ENCODE measurements at places on chromosomes 7 and 10. TPM values are rescaled to one million over a fixed set of nuclear protein-coding genes. Genes with fewer than 3 reads are reported as not detected.
A peak's percentile ranks its signal among the peaks of the same experiment; 100 is the strongest.

DNA sequence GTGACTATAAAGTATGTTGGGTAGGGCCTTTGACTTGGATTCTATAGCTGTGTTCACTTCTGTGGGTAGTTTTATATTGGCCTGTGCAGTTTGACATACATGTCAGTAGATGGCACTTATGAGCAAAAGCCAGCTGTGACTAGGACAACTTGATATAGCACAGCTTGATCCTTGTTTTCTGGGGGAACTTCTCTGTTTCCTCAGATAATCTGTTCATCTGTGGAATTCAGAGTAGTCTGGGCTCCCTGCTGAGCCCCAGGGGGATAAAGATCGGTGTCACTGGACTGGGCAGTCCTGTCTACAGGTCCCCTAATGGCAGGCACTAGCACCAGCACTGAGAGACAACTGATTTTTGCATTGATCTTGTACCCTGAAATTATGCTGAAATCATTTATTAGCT, 25.4 kb downstream of the CYP2C9 start:
- H3K4me3 ChIP-seq: no peak overlapping the region
- H3K27ac ChIP-seq: no peak overlapping the region
- DNase-seq: no peak
- no peaks in the 10 kb centered on the region for H3K36me3 ChIP-seq
- H3K27me3 ChIP-seq: no peaks in the 10 kb centered on the region
- H3K4me1 ChIP-seq: no peaks in the 10 kb centered on the region

- no peak overlapping the region for H3K27ac ChIP-seq
- no peaks in the 10 kb centered on the region for H3K4me1 ChIP-seq
- H3K4me3 ChIP-seq: no peak overlapping the region
- H3K36me3 ChIP-seq: no peaks in the 10 kb centered on the region
- H3K27me3 ChIP-seq: no peaks in the 10 kb centered on the region
These were observed 211.7 kb upstream of the NFE2L3 start for GRCh38 chr7:25940086-25940906.

DNA sequence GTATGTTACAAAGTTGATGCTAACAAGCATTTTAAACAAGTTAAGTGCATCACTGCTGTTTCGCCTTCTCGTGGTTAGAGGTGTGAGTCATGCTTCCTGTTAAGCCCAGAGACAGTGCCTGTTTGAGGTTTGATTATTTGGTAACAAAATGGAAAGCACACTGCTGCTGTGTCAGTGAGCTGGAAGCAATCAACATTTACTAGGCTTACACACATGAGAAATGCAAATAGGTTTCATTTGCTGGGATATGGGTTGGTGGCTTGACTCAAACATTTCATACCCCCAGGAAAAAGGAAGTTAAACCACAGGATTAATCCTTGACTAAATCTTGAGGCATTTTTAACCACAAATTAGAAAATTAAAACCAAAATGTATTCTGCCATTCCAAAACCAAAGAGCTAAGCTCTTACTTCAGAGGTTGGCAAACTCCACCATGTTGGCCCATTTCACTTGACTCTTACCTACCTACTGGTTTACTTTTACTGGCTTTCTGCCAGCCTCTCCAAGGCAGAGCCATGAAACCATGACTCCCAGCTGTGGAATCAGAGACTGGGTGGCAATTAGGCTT, 139.2 kb downstream of the ETV1 start:
- no peaks in the 10 kb centered on the region for H3K36me3 ChIP-seq
- DNase-seq: no peak
- H3K27ac ChIP-seq: no peak overlapping the region
- H3K27me3 ChIP-seq: no peaks in the 10 kb centered on the region

- H3K36me3 ChIP-seq: no peaks in the 10 kb centered on the region
- DNase-seq: peak; percentile 32
- H3K27ac ChIP-seq: no peak overlapping the region
- H3K27me3 ChIP-seq: peaks cover 3% of the 10 kb centered on the region
- H3K4me3 ChIP-seq: no peak overlapping the region
These were observed 551 bp downstream of the KCND2 start for GRCh38 chr7:120273476-120273975.

DNA sequence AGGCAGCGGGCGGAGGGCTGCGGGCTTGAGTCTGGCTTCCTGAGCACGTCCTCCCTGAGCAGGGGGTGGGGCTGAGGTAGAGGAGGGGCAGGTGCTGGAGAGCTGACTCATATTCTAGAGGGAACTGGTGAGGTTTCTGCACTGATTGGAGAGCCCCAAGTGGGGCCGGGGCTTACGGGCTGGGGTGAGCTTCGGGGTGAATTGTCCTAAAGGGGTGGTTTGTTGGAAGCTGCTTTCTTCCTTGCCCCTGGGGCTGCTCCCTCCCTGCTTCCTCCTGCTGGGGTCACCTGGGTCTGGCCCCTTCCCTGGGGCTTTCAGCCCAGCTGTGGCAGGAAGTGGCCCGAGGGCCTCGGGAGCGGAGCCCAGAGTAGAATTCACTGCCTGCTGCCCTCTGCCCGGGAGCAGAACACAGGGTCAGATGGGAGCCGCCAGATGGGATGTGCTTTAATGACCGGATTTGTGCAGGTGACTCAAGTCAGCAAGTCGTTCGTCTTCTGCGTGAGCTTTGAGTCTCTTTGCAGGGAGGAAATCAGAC, 48.6 kb downstream of the FAM20C start:
- H3K4me1 ChIP-seq: peaks cover 12% of the 10 kb centered on the region
- peak overlapping the region; percentile 14 for H3K27ac ChIP-seq
- H3K27me3 ChIP-seq: no peaks in the 10 kb centered on the region
- H3K4me3 ChIP-seq: no peak overlapping the region
- peaks cover under 1% of the 10 kb centered on the region for H3K36me3 ChIP-seq

- no peaks in the 10 kb centered on the region for H3K36me3 ChIP-seq
- no peak overlapping the region for H3K27ac ChIP-seq
- no peaks in the 10 kb centered on the region for H3K4me1 ChIP-seq
- no peak overlapping the region for H3K4me3 ChIP-seq
- no peak for DNase-seq
These were observed 64.7 kb upstream of the HDAC9 start for GRCh38 chr7:18430810-18431209.

GRCh38 chr7:1534330-1535099, 4.0 kb downstream of the MAFK start:
- H3K36me3 ChIP-seq: no peaks in the 10 kb centered on the region
- no peak overlapping the region for H3K4me3 ChIP-seq
- H3K27me3 ChIP-seq: no peaks in the 10 kb centered on the region
- H3K4me1 ChIP-seq: no peaks in the 10 kb centered on the region
- H3K27ac ChIP-seq: no peak overlapping the region

GRCh38 chr7:29539471-29539870, 24.2 kb upstream of the PRR15 start:
- no peak overlapping the region for H3K4me3 ChIP-seq
- no peaks in the 10 kb centered on the region for H3K4me1 ChIP-seq
- DNase-seq: no peak

DNA sequence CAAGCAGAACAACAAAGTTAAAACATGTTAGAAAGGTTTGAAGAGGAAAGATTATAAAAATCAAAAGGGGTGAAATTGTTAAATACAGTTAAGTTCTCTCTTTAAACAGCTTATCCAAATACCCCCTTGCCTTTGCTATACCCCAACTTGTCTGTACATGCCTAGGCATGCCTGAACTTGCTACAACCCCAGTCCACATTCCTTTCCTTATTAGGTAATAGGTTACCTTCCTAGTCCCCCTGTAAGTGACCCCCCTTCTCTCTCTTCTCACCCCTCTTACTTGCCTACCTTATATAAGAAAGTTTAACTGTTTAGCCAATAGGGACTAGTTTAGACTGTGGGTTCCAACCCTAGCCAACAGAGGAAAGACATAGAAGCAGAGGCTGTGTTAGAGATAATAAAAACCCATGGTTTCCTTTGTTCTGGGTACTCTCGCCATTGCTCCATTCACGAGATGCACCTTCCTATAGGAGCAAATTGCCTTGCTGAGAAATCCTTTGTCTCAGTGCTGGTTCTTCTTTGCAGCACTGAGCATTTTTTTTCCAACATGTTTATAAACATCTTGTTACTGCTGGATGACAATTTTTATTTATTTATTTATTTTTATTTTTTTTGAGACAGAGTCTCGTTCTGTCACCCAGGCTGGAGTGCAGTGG, 282.2 kb upstream of the GALNT17 start:
- no peaks in the 10 kb centered on the region for H3K36me3 ChIP-seq
- H3K4me3 ChIP-seq: no peak overlapping the region
- no peak for DNase-seq
- H3K27me3 ChIP-seq: no peaks in the 10 kb centered on the region
- H3K4me1 ChIP-seq: no peaks in the 10 kb centered on the region
- H3K27ac ChIP-seq: no peak overlapping the region

DNA sequence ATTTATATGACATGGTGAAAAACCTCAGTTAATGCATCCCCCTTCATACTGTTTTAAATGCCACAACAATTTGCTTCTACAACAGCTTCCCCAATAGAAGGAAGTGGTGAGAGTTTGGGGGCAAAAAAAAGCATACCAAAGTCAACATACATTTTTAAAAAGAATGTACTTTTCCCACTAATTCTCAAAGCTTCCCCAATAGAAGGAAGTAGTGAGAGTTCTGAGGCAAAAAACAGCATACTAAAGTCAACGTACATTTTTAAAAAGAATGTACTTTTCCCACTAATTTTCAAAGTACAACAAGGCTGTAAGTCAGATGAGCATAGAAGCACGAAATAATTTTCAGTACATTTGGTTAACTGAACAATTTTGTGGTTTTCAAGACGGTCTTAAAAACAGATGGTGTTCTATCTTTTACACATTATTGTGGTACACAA, 24.0 kb downstream of the WASL start:
- no peaks in the 10 kb centered on the region for H3K27me3 ChIP-seq
- no peaks in the 10 kb centered on the region for H3K4me1 ChIP-seq
- H3K4me3 ChIP-seq: no peak overlapping the region

- peaks cover 7% of the 10 kb centered on the region for H3K36me3 ChIP-seq
- no peaks in the 10 kb centered on the region for H3K27me3 ChIP-seq
- DNase-seq: no peak
- H3K4me3 ChIP-seq: no peak overlapping the region
These were observed 133.3 kb downstream of the STRA8 start for GRCh38 chr7:135366843-135367508.

The GNGT1 gene
- not detected for total RNA-seq

The ZNF735 gene
- not detected for total RNA-seq

The OR6V1 gene
- total RNA-seq: not detected

The APBB1IP gene
- 18.0 TPM for total RNA-seq

The LGI1 gene
- 0.95 TPM for total RNA-seq

The RBM48 gene
- 4.3 TPM for total RNA-seq
